ENCODE measurements at places on chromosomes 2 and 18.

DNA sequence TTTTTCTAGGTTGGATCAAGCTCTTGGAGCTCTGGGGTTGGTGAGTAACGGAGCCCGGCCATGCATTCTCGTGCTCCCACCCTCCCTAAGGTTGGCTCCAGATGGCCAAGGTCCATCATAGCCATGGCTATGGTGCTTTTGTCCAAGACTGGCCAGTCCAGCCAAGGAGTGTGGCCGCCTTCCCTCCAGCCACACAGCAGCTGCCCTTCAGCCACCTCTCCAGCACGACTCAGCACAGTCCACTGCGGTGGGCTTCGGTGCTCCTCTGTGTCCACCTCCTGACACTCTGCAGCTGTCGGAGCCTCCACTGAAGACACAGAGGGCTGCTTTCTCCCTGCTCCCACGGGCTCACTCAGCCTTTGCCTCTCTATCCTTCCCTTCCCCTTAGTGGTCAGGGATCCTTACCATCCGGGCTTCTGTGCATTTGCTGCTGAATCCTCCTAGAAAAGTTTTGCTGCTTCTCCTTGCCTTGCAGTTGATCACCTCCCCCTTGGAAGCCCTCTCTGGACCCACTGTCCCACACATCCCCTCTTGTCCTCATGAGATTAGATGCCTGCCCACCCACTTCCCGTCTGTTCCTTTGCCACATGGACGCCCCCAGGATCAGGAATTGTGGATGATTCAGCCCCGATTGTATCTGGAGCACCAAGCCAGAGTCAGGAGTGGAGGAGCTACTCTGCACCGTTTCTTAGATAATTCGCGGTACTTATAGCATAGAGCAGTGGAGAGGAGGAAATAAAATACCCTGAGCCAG is 177.1 kb upstream of the COPS8 start:
- no peak for DNase-seq

DNA sequence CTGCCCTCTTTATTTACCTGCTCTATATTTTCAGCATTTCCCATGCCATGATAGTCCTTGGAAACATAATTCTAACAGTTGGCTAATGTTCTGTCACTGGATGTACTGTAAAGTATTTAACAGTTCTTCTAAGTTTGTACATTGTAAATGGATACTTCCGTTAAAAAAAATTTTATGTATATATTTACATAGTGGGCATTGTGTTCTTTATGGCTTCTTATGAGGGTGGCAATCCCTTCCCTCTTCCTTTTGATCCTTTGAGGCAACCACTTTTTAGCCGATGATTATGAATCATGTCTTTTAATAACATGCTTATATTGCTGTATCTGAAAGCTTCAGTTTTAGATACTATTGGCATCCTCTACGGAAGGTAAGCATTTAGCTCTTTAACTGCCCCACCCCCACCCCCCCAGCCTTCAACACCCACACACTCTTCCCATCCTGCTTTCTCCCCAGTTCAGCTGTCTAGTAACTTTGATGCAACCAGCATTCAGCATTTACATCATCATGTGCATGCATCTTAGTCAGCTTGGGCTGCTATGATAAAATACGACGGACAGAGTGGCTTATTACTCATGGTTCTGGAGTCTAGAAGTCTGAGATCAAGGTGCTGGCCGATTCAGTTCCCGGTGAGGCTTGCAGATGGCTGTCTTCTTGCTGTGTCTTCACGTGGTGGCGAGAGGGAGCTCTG is 21.0 kb upstream of the EDAR start:
- no peak for DNase-seq

GRCh38 chr18:10094154-10094553 is 180.3 kb downstream of the VAPA start:
- DNase-seq = no peak

GRCh38 chr18:11861583-11862288 is 10.5 kb downstream of the CHMP1B start:
- DNase-seq = no peak

- DNase-seq = no peak
Measured at GRCh38 chr2:217037353-217037752, 177.5 kb upstream of the TNP1 start.

DNA sequence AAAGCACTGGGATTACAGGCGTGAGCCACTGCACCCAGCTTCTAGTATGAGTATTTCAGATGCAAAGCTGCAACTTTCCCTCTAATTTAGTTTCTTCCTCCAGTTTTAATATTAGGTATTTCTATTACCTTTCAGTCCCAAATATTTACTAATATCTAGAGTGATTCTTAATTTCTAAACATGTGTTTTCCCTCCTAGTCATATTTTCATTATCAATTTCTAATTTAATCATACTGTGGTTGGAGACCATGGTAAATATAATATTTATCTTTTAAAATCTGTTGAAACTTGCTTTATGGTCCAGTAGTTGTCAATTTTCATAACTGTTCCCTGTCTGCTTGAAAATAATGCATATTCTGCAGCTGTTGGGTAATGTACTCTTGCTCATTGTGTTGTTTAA is 245.9 kb upstream of the REV1 start:
- DNase-seq = no peak

GRCh38 chr2:126886211-126886915 is 12.3 kb upstream of the TEX51 start:
- peak; percentile 72 for DNase-seq

DNA sequence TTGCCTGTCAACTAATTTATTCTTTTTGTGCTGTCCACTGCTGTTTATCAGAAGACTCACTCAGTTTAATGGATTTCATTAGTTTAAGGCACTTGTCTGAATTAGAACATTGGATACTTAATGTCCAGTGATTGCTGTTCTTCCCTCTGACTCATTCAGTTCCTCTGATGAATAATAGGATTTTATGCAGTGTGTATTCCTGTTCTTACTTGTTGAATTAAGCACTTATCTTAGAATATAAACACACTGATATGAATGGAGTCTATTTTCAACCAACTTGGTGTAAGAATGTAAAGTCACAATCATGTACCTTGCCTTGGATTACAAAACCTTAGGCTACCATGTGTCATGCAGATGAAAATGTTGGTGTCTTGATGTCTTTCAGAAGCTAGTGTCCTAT is 87.0 kb upstream of the PROKR1 start:
- no peak for DNase-seq

- DNase-seq = no peak
Measured at GRCh38 chr2:40164736-40165508, 287.0 kb downstream of the SLC8A1 start.

DNA sequence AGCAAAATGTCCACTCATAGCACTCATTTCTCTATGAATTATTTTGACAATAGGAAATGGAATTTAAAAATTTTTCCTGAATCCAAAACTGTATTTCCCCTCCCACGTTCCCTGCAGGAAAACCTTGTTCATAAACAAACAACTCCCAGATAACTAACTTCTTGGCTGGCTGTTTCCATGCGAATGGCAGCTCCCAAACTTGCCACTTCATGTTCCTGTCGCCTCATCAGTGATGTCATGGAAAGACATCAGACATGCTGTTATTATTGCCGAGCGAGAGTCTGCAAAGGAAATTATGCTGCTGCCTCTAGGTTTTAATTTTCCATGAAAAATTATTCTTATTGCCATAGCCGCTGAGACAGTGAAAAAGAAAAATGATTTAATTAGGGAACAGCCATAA is 117.0 kb upstream of the RIOK3 start:
- no peak for DNase-seq

DNA sequence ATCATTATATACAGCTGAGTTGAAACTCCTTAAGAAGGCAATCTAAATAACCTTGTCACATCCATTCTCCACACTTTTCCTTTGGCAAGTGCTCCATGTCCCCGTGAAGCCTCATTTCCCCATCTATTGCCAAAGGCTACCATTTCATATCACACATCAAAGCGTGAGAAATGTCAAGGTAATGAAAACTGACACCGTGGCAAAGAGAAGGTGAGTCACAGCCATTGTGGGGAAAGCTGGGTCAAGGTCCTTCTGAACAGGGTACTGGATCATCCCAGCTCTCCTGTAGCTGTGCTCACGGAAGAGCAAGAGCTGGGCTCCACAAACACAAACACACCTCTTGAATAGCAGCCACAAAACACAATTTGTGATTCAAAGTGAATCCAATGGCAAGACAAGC is 58.2 kb upstream of the REG3G start:
- DNase-seq = no peak

Measured in sigmoid colon (tissue), 7 donors.